ENCODE measurements at places on chromosomes 7 and 10.

DNA sequence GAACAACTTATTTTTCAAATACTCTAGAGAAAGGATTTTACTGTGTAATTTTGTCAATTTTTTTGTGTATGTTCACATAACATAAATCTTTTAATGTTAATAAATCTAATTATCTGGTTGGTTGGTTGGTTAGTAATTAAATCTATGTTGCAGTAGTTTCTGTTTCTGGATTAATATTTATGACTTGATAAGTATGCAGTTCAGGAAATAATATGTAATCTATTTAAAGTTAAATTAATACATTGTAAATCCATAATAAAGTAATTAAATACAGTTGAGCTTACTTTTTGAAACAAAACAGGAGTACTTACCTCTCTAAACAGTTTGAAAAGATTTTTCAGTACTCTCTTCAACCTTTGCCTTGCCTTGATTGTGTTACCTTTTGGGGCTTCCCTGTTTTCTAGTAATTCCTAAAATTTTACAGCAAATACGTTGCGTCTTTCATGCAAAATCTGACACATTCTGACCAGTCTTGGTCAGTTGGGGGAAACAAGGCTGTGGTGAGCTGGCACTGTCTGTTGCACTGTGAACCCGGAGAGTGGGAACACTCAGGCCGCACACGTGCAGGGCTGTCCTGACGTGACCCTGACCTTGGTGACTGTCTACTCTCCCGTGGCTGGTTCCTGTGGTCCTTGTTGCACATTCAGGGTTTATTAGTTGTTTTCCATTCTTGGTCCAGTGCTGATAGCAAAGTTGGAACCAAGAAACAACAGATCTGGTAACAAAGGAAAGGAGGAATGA is 45.6 kb upstream of the FGL2 start:
- DNase-seq, result no peak

- no peak for DNase-seq
Observed at GRCh38 chr7:102942868-102943267, 30.1 kb downstream of the LRRC17 start.

- no peak for DNase-seq
Observed at GRCh38 chr7:123003539-123004126, 8.1 kb upstream of the TAS2R16 start.

DNA sequence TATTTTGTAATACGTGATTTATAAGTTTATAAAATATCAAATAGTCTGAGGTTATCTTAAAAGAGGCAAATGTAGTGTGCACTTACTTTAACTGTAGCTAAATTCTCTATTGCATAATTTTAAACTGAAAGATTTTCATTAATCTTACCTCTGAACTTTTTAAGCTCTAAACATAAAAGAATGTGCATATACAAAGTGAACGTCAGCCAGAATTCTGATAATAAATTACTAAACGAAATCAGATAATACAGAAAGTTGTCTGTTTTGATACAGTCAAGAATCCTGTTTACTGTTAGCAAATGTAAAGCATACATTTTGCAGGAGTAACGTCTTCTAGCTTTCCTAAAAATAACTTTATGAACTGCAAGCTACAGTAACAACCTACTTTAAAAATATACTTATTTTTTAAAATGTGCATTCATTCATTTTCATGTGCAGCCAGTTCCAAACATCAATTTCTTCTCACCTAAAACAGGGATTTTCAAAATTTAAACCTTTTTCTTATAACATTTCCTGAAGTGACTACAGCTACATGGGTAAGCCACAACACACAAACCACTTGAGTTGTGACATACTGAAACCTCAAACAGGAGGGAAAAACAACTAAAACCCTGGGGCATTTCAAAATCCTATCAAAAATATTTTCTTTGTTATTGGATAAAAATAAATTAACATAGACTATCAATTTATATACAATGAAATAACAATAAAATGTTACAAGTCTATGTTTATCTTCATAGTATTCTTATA is 92.7 kb downstream of the RNLS start:
- no peak for DNase-seq

- peak; percentile 12 for DNase-seq
Observed at GRCh38 chr10:117164592-117165537, 26.8 kb upstream of the VAX1 start.

Measured in AG20443 (cell line).